Stimulated activated CD8-positive, alpha-beta memory T cell treated with anti-CD3 and anti-CD28 coated beads, Interleukin-7, amount 100 ng/mL, for 1 hour (primary cell): ENCODE measurements at places on chromosomes 1 and 21.

DNA sequence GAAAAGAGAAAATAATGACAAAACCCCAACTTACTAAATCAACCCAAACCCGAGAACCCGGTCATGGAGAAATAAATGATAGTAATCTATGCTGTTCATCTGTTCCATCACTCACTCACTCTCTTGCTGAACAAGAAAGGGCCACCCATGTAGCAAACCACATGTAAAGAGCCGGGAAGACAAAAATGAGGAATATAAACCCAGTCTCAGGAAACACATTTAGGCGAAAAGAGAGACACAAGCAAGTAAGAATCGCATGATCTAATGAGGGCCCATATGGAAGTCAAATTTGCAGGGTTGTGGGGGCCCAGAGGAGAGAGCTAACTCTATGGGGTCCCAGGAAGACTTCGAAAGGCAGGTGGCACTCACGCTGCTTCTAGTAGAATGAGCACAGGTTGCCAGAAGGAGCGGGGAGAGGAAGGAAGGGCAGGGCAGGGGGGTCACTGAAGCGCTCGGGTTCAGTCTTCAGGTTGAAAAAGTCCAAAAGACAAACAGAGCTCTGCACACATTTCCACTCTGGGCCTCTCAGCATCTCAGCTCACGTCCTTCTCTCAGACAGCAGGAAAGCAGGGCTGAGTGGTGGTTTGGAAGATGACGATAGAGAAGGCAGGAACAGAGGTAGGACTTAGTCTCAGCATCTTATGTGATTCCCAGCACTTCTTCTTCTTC is 142.9 kb upstream of the KRTAP19-8 start:
- DNase-seq: no peak

GRCh38 chr1:52345252-52345651 is 20.8 kb downstream of the CC2D1B start:
- no peak for DNase-seq

DNA sequence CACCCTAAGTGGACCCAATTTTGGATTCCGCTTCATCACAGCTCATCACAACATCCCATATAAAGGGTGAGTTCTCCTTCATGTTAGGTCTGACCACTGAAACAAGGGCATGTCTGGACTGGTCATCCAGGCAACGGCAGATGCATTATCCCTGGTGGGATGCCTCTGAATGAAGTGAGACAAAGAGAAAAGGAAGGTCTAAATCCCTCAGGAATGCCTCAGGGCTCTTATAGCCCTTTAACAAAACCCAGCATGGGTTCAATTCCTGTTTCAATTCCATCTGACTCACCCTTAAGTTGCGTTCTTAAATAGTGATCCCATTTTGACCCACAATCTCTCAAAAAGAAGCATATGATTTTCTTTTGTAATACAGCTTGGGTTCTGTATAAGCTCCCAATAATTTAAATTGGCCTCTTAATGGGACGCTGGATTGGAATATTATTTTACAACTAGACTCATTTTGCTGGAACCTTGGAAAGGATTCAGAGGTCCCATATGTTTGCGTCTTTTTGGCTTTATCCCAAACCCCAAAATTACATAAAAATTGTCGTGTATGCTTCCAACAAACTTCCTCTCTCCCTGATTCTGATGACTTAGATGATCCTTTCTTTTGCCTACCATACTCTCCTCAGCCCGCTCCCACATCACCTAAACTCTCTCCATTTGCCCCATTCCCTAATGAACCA is 287.4 kb upstream of the ZP4 start:
- DNase-seq: no peak

- DNase-seq: no peak
Observed at GRCh38 chr1:47971385-47972160, 25.6 kb downstream of the TRABD2B start.

GRCh38 chr1:116725798-116726197 is 28.4 kb upstream of the CD2 start:
- DNase-seq: no peak

- DNase-seq: no peak
Observed at GRCh38 chr1:115426956-115427355, 88.9 kb upstream of the NGF start.

DNA sequence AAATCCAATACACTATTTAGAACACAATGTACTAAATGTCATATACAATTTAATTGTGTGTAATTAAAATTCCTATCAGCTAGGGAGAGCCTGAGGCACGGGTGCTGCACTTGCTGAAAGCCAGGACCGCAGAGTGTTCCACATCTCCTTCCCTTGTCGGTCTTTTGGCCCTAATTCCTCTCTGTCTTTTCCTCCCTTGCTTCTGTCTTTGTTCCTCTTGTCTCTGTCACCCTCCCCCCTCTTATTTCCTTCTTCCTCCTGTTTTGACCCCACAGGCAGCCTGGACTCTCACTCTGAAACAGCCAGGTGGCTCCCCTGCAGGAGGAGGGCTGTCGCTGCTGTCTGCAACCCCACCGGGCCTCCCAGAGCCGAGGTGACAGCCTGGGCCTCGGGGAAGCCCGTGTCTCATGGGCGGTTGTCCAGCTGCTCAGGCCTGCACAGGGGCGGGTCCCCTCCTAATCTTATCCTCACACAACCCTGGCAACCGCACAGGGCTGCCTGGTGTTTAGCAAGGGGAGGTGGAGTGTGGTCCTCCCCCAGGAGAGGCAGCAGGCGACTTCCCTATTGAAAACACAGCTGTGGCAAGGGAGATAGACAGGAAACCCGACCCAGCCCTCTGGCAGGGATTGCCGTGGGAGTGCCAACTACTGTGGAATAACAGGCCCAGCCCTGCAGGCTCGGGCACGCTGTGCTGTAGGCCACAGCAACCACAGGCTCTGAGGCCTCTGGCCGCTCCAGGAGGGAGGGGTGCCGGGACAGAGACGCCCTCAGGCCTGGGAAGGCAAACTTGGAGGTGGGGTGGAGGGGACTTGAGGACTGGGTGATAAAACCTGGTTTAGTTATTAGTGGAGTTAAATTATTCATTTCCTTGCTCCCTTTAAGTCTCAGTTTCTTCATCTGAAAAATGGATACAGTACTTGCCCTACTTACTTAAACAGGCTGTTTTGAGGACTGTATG is 68.8 kb upstream of the WDR26 start:
- DNase-seq: no peak

DNA sequence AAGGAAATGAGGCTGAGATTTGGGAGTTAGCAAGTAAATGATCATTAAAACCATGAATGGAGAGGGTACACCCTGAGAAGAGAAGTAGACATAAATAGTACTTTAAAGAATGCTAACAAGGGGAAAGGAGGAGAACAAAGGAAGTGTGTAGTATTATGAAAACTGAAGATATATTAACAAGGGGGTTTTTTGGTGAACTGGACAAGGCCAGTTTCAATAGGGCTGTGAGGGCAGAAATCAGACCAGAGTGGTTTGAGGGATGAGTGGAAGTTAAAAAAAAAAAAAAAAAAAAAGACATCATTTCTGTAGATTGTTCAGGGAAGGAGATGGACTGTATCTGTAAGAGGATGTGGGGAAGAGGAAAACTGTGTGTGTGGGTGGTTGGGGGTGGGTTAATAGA is 137.1 kb downstream of the PLA2G4A start:
- DNase-seq: no peak

DNA sequence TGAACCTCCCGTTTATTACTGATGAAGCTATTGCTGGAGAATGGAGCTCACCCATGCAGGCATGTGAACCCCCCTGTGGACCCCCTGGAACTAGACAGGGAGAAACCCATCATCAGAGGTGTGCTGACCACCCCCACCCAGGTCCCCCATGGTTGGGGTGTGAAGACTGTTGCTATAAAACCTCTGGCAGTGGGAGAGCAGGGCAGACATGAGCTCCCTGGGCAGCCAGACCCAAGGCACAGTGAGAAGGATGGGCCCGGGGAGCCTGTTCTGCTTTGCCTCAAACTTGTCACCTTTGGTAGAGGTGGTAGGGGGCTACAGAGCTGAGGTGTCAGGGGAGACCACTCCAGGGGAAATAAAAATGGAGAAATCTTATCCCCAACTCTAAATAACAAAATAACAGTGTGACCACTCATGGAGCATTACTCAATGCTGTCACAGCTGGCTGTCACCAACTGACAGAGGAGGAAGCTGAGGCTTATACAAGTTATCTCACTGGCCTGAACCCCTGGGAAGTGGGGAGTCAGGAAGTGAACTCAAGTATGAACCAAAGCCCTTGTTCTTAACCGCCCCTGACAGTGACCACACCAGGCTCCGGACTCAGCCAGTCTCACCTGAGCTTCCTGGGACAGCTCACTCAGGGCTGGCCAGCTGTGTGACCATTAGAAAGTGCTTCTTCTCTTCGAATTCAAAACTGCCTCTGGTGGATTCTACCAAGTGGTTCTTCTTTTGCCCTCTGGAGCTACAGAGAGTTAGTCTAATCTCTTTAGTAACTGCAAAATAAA is 698.8 kb downstream of the MATN1 start:
- no peak for DNase-seq

- no peak for DNase-seq
Observed at GRCh38 chr1:198361237-198361767, 179.2 kb downstream of the ATP6V1G3 start.

- DNase-seq: no peak
Observed at GRCh38 chr1:232273011-232273410, 356.9 kb downstream of the SIPA1L2 start.

DNA sequence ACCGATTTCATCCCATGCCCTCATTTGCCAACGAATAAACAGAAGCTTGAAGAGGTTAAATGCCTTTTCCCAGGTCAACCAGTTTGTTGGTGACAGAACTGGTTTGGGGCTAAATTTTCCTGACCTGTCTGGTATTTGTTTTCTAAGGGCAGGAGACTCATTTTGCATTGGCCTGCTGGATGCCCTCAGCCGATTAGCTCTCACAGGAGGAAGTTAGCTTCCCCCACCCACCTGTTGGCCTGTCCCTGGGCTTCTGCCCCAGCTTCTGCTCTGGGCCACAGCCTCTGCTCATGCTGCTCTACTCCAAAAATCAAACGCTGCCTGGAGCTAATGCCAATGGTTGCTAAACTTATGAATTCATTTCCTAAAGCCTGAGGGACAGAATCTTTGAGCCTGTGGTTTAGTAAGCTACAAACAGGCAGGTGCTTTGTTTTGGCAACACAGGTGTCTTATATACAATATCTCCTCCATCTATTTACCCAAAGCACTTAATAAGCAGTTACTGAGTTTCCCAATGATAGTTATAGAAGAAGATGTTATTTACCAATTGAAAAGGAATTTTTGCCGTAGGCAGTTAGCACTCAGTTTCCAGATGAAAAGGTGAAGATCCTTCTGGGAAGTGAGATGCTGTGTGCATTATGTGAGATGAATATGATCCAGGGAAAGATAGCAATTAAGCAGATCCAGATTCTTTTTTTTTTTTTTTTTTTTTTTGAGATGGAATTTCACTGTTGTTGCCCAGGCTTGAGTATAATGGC is 82.3 kb downstream of the TM2D1 start:
- no peak for DNase-seq

GRCh38 chr1:186750257-186750656 is 70.0 kb upstream of the PTGS2 start:
- no peak for DNase-seq

GRCh38 chr1:35838693-35839245 is 31.0 kb downstream of the AGO4 start:
- DNase-seq: no peak

GRCh38 chr1:112841825-112842224 is 114.2 kb downstream of the SLC16A1 start:
- no peak for DNase-seq

- DNase-seq: no peak
Observed at GRCh38 chr21:40623528-40623927, 223.4 kb downstream of the DSCAM start.
